ENCODE measurements at places on chromosomes 4 and X.

- DNase-seq: no peak
These were observed 72.4 kb downstream of the PAPSS1 start for GRCh38 chr4:107647591-107647990.

DNA sequence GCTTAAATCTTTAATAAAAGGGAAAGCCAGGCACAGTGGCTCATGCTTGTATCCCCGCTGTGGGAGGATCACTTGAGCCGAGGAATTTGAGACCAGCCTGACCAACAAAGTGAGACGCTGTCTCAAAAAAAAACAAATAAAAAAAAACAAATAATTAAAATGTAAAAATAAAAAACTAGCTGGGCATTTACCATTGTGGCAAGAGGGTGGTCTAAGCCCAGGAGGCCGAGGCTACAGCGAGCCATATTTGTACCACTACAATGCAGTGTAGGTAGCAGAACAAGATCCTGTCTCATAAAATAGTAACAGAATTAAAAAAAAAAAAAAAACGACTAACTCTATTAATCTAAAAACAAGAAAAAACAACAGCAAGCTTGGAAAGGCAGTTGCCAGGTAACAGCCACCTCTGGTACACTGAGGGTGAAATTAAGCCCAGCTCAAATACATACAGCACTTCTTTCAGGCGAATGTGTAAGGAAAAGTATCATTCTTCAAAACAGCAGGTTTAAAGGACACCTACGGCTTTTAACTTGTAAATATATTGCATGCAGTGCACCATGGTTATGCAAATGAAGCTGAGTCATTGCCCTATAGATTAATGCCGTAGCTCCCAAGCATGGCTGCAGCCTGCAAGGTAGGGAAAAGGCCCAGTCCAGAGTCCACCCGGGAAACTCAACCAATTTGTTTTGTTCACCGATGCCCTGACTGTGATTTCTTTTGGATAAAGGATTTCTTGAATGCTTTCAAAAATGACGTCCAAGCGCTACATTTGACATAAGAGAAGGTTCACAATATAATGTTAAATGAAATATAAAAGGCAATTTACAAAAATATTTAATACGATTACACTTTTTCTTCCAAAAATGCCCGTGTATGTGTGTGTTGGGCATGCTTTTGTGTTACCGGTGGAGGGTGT is 14.5 kb upstream of the TXLNG start:
- DNase-seq: no peak

GRCh38 chrX:105265093-105265492 is 44.6 kb upstream of the TEX13A start:
- no peak for DNase-seq

DNA sequence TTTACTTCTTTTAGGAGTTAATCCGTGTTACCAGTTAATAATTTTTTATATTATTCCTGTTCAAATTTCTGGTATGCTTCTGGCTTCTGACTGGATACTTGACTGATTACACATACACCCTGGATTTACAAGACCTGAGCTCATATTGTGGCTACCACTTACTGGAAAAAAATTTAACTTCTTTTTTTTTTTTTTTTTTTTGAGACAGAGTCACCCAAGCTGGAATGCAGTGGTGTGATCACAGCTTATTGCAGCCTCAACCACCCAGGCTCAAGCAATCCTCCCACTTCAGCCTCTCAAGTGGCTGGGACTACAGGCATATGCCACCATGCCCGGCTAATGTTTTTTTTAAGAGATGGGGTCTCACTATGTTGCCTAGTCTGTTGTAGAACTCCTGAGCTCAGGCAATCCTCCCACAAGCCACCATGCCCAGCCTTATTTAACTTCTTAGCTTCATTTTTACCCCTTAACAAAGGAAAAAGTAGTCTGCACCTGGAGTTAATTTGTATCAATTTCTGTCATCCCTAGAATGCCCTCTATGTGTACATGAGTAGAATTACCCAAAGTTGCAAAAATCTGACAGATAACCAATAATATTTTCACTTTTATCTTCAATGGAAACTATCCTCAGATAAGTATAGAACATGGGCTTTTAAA is 50.3 kb downstream of the TMEM165 start:
- DNase-seq: no peak

- no peak for DNase-seq
These were observed 153.1 kb downstream of the AMELX start for GRCh38 chrX:11446336-11446735.

- no peak for DNase-seq
These were observed 34.8 kb downstream of the CT47B1 start for GRCh38 chrX:120840827-120841226.

DNA sequence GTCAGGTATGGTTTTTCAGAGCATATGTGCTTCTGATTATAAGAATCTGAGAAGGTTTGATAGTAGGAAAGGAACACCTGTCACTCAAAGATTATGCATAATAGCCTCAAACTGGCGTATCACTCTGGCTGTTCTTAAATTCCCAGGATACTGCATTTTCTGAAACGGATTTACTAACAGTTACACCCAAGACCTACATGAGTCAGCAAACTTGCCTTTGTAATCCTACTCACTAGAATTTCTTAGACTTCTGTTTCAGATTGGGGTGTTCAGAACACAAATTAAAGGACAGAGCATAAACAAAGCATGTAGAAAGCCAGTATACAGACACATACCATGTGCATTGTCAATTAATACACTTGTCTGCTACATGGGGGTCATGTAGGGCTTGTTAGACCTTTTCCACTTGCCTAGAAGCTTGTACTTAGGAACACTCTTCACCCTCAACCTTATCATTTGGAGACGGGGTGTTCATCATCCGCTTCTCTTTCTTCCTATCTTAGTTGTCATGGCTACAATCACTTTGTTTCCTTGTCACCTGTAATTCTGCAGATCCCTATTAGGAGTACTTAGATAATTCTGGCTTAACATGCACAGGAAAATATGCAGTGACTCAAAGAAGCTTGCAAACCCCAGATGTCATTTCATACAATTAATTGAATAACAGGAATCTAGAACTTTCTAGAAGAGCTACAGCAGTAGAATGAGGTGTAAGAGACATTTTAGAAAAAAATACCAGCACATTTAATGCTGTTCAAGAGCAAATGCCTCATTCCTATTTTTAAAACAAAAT is 593.0 kb upstream of the TENM3 start:
- DNase-seq: no peak

DNA sequence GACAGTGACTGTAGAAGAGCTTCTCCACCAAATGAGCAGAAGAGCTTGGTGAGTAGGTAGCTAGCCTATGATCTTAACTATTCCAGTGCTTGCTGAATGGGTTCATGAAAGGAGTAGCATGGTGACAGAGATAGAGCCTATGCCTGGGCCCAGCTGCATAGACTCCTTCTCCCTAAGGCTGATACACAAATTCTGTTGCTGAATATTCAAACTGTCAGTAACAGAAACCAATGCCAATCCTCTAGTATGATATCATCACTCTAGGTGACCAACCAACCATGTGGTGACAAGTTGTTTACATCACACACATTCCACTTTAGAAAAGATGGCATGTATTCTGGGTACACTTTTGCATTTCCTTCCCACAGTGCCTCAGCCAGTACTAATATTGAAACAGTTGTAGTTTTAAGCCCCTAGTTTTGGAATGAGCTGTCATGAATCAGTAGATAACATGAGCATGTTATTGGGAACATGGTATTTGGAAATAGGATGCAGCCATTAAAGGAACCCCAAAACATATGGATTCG is 103.4 kb upstream of the GRXCR1 start:
- no peak for DNase-seq

DNA sequence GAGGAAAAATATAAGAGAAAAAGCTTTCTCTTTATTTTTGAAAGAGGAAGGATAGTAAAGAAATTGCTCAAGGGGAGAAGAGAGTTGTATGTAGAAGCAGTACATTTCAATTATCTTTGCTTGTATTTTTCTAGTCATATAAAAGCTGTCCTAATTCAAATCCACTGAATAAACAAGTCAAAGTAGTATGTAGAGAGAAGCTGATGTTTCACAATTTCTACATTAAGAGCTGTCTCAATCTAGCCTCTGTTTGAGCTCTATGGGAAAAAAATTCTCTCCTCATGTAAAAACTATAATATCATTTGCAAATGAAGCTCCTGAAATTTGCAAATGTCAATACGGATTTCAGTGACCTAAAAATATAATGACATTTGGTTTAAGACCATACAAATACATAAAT is 52.6 kb downstream of the CHM start:
- no peak for DNase-seq
